ENCODE measurements at places on chromosomes 12 and 14. TPM values are rescaled to one million over a fixed set of nuclear protein-coding genes. Genes with fewer than 3 reads are reported as not detected.

Gene AKAP5
- 0.86 TPM for total RNA-seq

Gene MFAP5
- 0.86 TPM for total RNA-seq

Gene AP5M1
- total RNA-seq = 19.7 TPM

Gene PLCZ1
- total RNA-seq = not detected

Gene GLS2
- not detected for total RNA-seq

Gene MUCL1
- total RNA-seq = not detected

Gene FOXN4
- not detected for total RNA-seq

Gene RGS6
- total RNA-seq = not detected

Gene EML1
- total RNA-seq = 64.9 TPM

Gene KLRK1
- total RNA-seq = not detected

Gene KRT2
- total RNA-seq = not detected

Gene NCKAP5L
- total RNA-seq = 40.3 TPM

Gene MCRS1
- 88.3 TPM for total RNA-seq

Gene NDUFB1
- 79.2 TPM for total RNA-seq

Gene KTN1
- total RNA-seq = 143 TPM

Gene LARP4
- 21.7 TPM for total RNA-seq

Gene TAS2R8
- total RNA-seq = not detected

Gene DLGAP5
- 41.8 TPM for total RNA-seq

Gene STXBP6
- 5.6 TPM for total RNA-seq

Gene DNAH10
- total RNA-seq = 0.88 TPM

Measured in placental pericyte (primary cell).